AG04450 (cell line): ENCODE measurements at places on chromosomes 5 and 9.

DNA sequence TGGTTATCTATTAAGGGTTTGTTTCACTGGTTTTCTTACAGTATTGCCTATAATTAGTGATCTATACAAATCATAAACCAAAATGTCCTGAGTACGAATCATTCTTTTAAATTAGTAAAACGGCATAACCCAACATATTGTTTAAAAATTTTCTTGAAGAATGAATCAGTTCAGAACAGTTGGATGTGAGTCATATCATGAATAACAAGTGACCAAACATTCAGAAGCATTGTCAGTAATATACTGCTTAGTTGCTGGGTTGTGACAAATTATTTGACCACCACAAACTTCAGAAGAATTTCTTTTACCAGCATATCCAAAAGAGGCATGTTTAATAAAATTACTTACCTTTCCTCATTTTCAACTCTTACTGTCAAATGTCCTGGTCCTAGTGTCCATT, 111.2 kb downstream of the UNC13B start:
- no peak for DNase-seq

DNA sequence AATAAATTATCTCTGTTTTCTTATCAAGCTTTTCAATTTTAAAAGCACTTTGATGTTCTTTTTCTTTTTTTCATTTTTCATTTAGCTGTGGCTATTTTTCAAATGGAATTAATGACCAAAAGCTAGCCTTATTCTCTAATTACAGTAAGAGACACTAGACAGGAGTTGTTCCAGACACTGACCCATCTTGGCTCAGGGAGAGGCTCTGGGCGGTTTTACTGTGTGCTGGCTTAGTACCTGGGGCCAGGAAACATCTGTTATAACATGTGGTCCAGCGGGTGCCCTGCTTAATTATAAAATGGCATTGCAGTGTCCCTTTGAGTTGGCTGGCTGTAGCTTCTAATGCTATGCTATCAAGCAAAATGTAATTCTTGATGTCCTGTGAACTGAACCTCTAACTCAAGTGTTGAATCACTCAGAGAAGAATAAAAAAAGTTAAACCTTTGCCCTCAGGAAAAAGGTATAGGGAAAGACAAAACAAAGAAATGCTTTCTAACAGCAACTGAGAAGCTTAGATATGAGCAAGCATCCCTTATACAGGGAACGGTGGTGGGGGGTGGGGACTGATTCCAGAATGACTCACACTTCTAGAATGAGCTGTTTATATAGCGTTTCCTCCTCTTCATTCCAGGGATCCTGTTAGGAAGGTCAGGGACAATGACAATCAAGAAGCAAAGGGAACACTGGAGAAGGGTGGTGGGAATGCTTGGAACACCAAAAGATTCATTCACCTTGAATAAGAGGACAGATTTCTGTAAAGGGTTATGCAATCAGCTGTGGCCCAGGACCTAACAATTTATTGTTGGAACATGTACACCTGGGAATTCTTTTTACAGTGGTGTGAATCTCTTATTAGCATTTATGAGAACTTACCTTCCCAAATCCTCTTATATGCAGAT, 58.7 kb upstream of the NFIB start:
- peak; percentile 29 for DNase-seq

GRCh38 chr9:116003397-116003796, 150.2 kb upstream of the PAPPA start:
- no peak for DNase-seq

GRCh38 chr5:178346607-178347334, 114.2 kb upstream of the PHYKPL start:
- DNase-seq = no peak

DNA sequence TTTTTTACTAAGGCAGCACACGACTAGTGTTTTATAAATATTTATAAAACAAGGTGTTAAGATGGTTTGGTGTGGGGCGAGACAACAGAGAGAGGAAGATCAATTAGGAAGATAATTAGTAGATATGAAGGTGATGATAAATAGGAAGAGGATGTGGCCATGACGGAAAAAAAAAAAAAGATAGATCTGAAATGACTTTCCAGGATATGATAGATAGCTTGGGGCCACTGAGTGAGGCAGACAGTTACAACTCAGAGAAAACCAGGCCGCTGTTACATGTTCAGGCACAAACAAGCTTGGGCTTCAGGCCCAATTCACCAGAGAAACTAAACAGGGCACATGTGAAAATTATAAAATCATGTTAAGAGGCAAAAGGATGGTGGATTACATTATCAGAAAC, 43.2 kb downstream of the KIAA0825 start:
- no peak for DNase-seq

GRCh38 chr9:27496135-27496504, 28.0 kb upstream of the IFNK start:
- DNase-seq = no peak

GRCh38 chr5:3778000-3778550, 182.4 kb downstream of the IRX1 start:
- DNase-seq = no peak

DNA sequence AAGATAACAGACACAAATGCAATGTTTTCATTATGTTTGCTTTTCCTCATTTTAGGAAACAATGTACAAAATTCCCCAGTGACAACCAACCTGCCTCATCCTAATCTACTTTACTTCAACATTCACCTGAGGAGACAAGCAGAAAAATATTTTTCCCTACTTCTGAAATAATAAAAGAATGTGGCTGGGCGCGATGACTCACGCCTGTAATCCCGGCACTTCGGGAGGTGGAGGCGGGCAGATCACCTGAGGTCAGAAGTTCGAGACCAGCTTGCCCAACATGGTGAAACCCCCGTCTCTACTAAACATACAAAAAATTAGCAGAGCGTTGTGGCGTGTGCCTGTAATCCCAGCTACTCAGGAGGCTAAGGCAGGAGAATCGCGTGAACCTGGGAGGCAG, 36.9 kb downstream of the MYO10 start:
- DNase-seq = no peak

- DNase-seq = no peak
Measured at GRCh38 chr9:73596321-73596720, 444.7 kb downstream of the ANXA1 start.
